Left ventricle myocardium superior (tissue), 1 donor: ENCODE measurements at places on chromosomes 7 and 10. TPM values are rescaled to one million over a fixed set of nuclear protein-coding genes. Genes with fewer than 3 reads are reported as not detected.

NEBL gene
- 781 TPM for total RNA-seq

DNA sequence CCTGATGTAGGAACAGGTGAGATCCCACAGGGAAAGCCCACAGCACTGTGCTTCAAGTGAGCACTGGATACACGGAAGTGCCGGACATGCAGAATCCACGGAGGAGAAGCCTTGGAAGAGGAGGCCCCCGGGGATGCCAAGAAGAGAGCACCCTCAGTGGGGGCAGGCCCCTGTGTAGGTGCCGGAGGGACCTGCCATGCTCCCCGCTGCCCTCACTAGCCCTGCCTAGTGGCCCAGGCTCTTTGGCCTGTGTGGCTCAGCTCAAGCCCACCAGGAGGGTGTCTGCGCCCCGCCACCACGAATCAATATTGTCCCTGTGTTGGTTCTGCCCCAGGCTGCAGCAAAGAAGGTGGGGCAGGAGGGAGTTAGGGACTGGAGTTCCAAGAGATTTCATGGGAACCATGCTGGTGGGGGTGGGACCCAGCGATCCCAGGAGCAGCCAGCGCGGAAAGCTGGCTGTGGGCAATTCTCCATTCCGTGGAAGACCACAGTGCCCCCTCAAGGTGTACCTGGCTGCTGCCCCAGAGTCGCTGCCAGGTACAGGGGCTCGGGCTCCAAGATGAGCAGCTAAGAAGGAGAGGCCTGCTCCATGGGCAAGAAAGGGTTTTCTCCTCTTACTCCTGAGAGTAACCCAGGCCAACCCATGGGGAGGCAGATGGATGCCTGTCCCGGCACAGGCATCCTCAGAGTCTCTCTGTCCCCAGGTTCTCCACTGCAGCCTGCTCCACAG lies 34.9 kb upstream of the LEP start:
- DNase-seq = no peak

DNA sequence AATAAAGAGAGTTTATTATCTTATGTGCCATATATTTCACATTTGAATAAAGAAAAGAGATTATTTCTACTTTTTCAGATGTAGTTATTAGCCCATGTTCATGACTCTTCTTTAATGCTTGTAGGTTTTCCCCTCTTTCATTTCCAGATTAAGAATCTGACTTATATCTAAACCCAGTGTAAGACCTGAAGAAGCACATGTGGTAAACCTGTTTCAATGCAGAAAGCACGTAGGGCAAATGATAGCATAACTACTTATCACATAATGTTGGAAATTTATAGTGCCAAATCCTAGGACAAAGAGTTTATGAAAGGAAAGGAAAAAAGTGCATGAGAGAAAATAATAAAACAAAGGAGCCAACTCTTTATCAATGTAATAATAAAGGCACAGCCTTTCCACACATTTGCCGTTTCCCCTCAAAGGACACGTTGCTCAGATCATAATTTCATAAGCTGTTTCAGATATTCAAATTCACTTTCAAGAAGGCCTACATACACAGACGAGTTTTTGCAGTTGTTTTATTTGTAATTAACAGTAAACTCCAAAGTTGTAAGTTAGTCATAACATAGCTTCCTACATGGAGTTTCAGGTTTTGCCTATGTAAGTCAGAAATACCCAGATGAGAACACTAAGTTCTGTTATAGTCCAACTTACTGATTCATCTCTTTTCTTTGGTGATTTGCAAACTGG lies 88.8 kb upstream of the MDFIC start:
- DNase-seq = no peak

DNA sequence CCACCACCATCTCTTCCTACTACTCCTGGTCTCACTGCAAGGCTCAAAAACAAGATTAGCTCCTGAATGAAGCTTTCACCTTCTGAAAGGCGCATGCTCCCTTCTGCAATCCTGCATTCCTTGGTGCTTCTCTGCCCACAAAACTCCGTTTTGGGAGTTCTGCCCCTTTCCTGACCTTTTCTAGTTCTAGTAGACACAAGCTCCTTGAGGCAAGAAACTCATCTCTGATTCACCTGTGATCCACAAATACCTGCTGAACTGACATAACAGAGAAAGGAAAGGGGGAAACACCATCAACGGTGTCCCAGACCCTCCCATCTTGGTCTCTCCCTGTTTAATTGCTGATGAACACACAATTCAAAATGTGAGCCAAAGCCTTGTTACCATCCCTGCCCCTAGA lies 64.0 kb upstream of the EGR2 start:
- no peak for DNase-seq

GRCh38 chr7:101066833-101067177 lies 18.5 kb upstream of the TRIM56 start:
- no peak for DNase-seq

DNA sequence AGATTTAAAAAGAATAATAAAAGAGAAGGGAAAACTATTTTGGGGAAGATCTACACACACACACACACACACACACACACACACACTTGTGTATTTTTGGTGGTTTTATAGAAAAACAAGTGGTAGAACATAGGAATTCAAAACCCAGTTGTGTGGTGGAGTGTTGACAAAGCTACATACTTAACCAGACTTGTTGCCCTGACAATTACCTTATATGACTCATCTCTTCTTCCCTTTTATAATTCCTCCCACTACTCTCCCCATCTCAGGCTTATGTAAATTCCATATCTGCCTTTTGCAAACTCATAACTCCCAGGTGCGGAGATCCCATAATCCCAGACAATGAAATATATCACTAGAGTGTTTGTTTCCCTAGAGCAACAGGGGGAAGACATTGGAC lies 873.7 kb downstream of the NXPH1 start:
- no peak for DNase-seq

DNA sequence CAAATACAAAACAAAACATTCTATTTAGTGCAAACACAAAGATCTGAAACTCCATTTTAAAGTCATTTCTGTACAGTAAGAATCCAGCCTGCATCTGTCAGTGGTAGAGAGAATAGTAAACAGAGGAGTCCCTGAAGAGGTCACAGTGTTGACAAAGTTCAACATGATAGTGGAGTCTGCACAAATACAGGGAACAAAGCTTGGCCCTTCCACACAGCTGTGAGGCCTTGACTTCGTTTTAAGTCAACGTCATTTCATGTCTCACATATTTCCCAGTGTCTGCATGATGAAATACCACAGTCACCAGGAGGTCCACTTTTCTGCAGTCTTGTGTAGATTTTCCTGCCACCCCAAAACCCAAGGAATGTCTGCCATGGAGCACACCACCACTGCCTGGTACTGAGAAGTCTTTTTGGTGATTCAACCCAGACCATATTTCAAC lies 33.0 kb downstream of the CYP26A1 start:
- no peak for DNase-seq

DNA sequence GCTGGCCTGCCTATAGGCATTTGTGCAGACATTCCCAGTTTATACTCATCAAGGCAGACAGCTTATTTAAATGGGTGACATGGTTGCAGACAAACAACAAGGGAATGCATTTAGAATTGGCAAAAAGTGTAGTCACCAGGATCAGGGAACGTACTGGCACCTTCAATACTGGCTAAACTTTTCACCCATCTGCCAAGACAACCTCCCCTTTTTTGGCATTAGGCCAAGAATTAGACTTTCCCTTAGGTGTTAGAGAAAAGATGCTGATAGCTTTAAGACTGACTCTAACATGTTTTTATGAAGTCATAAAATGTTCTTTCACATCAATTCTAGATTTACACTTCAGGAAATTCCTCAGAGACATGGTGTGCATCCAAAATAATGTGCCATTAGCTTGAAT lies 365.9 kb downstream of the PHTF2 start:
- no peak for DNase-seq
